ENCODE measurements at places on chromosomes 2 and 18.

- DNase-seq, result no peak
Observed at GRCh38 chr2:227615906-227616305, 1.3 kb upstream of the SCYGR3 start.

DNA sequence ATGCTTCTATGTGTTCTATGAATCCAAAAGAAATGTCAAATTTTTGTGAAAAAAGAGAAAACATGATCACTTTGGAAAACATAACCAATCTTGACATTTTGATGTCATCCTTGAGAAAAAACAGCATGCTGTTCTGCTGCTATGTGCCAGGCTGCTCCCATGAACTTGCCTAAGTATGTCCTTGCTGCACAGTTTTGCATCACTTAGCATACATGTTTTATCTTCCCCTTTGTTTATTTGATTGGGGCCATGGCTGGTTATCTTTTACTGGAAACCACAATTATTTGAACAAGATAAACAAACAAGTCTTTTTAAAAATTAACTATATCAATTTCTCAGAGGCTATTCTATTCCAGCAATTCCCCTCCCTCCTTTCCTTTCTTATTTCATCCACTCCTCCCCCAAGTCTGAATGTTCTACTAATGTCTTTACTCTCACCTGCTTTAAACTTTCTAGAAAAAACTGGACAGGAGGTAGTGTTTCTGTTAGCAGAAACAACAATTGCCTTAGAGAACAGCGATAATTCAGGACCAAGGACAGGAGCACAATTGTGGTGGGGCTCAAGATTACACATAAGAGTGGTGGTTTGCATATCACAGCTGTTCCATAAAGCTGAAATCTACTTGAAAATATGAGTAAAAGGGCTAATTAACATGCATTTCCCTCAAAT lies 6.7 kb downstream of the AOX1 start:
- DNase-seq, result no peak

DNA sequence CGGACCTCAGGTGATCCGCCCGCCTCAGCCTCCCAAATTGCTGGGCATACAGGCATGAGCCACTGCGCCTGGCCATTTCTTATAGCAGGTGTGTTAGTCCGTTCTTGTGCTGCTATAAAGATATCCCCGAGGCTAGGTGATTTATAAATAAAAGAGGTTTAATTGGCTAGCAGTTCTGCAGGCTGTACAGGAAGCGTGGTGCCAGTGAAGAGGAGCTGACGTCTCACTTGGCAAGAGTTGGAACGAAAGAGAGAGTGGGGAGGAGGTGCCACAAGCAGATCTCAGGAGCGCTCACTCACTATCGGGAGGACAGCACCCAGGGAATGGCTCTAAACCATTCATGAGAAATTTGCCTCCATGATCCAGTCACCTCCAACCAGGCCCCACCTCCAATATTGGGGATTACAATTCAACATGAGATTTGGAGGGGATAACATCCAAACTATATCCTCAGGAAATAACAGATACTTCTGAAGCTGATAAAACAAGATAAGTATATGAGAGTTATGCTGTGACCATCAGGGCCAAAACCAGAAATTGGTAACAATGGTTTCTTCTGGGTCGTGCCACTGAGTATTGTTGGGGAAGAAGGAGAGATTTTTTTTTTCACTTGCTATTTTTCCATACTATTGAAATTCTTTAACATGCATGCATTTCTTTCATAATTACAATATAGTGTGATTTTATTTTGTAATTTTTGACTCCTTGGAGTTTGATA lies 7.4 kb upstream of the RMC1 start:
- DNase-seq, result no peak

- DNase-seq, result no peak
Observed at GRCh38 chr2:241485172-241485911, 23.0 kb downstream of the STK25 start.

DNA sequence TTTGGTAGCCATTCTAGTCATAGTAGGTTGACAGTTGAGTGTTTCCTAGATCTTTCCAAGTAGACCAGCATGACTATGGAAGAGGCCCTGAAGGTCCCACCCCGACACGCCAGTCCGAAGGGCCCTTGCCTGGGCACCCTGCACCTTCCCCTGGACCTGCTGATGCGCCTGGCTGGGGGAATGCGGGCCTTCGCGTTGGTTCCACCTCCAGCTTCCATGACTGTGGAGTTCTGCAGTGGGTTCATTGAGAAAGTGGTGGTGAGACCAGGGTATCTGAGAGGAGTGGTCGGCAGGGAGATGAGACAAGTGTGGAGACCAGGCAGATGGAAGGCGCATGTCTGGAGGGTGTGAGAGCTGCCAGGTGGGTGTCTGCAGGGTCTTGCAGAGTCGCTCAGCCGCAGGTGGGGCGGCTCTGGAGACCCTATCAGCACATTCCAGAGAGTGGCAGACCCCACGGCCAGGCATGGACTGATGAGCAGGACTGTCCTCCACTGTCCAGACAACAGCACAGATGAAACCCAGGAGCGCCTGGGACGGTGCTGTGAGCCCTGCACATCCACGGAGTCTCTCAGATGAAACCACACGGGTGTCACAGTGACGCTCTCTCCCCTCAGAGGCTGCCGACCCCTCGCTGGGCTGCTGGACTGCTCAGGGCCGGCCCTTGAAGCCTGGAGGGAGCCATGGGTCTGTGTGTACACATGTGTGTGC lies 182.5 kb upstream of the HDAC4 start:
- DNase-seq, result no peak

DNA sequence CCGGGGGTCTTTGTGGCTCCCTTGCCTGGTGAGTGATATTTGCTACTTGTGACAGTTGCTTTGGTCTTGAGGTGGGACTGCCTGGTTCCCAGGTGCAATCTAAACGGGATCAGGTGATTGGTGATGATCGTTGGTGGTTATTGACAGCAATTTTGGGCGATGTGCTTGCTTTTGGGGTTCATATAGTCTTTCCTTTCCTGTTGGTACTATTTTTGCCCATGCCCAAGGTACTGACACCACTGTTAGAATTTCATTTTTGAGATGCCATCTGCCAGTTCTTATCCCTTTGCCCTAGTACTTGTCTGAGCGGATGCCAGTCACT lies 573 bp downstream of the WDR7 start:
- DNase-seq, result no peak

- no peak for DNase-seq
Observed at GRCh38 chr2:54569745-54570301, 113.7 kb downstream of the SPTBN1 start.

DNA sequence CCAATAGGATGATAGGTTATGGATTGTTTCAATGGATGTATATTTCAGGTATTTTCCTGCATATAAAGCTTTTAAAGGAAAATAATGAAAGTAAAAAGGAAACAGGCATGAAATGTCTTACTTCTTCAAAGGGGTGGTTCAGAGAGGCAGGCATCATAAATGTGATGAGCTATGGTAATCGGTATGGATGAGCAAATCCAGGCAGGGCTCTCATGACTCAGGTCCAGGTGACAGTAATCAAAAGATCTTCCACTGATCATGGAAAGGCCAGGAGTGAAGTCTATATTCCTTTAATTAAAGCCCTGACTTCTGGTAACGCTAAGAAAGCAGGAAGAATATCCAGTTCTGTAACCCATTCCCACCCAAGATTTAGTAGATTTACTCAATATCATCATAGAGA lies 48.7 kb upstream of the RGPD4 start:
- DNase-seq, result no peak

DNA sequence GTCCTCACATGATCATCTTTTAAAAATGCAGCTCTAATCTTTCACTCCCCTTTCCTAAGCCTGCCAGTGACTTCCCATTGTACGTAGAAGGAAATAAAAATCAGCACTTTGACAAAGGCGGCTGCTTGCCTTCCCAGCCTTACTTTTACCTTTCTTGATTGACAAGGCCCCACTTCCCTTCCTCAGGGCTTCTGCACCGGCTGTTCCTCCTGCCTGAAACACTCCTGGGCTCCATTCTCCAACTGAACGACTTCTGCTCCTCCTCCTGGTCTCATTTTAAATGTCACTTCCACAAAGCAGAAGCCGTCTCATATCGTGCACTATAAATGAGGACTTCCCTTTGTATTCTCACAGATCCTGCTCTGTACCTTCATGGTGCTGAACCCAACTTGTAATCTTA lies 56.1 kb downstream of the OSBPL6 start:
- DNase-seq, result no peak

Data from inflammatory macrophage treated with lipopolysaccharide for 4 hours (primary cell).